ENCODE measurements at places on chromosomes 5 and 9.

DNA sequence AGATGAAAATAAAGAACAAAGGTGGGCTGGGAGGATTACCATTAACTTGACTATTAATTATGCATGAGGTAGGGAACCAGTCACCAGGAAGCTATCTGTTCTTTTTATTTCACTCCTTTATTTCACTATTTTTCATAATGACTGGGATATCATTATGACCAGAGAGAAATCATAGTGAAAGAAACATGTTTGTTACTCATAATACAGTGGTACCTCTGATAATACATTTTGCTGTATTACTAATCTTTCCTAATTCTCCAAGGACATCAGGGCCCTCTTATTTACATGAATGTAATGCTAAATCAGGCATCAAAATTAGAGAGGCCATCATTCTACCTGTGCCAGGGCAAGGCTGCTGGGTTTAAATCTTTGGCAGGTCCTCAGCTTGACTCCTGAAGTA lies 253.7 kb downstream of the NR3C1 start:
- no peak for DNase-seq

- no peak for DNase-seq
Measured at GRCh38 chr5:158022837-158023236, 163.9 kb upstream of the CLINT1 start.

GRCh38 chr9:95302479-95302878 lies 15.0 kb downstream of the FANCC start:
- no peak for DNase-seq

- no peak for DNase-seq
Measured at GRCh38 chr5:30781643-30782042, 411.8 kb upstream of the CDH6 start.

- DNase-seq = no peak
Measured at GRCh38 chr5:115812372-115812771, 4.1 kb downstream of the CDO1 start.

- no peak for DNase-seq
Measured at GRCh38 chr5:136309932-136310598, 55.3 kb downstream of the TRPC7 start.

GRCh38 chr5:145925353-145925752 lies 11.0 kb upstream of the SH3RF2 start:
- no peak for DNase-seq
